Stimulated activated CD4-positive, alpha-beta T cell treated with anti-CD3 and anti-CD28 coated beads, Interleukin-1b, Interleukin-23, amount 100 ng/mL, for 4 hours (primary cell): ENCODE measurements at places on chromosomes 6 and 20.

DNA sequence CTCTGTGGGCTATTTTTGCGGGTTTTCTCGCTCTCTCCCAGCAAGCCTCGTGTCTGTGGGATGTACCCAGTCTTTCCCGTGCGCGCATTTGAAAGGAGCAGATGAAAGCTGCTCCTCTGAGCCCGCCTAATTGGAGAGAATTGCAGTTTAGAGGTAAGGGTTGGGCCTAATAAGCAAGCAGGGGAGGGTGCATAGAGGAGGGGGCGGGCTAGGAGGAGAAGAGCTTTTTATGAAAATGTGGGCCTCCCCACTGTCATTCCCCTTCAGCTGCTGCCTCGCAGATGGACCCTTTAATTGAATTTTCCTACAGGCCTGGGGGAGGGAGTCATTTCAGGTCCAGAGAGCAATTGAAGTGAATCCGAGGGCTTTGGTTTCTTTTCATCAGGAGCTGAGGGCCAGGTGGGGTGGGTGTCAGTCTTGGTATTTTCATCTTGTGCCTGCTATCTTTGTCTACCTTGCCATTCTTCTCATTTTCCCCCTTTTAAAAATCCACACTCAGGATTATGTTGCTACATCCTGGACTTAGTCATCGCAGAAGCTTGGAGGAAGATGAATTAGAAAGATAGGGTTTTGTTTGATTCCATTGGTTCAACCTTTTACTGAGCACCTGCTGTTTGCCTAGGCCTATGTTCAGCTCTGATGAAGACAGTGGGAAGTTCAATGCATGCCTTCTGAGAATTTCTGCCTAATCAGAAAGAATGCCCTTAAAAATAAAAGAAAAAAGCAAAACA, 423.4 kb downstream of the CD83 start:
- no peak for DNase-seq

- no peak for DNase-seq
These were observed 261.4 kb downstream of the ZFAND3 start for GRCh38 chr6:38080889-38081288.

GRCh38 chr6:151999194-151999593, 191.7 kb downstream of the ESR1 start:
- DNase-seq = no peak

DNA sequence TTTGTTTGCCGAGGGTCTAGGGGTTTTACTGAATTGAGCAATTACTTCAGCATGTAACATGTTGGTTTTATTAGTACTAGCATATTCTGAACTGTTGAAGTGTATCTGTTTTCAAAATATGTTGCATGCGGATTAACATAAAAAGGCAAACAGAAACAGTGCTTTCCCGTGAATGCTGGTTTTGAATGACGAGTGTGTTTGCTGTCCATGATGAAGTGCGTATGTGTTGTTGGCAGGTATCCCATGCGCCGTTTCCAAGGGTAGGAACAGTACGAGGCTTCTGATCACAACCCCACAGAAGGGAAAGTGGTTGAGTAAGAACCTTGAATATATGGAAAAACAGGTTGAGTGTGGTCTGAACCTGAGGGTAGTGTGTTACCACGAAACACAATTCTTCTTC, 232.9 kb downstream of the SAMD5 start:
- no peak for DNase-seq

- DNase-seq = no peak
These were observed 115.4 kb downstream of the CFAP61 start for GRCh38 chr20:20167698-20168097.

GRCh38 chr20:51368461-51369211, 173.9 kb downstream of the NFATC2 start:
- no peak for DNase-seq

GRCh38 chr6:15456422-15456821, 206.4 kb downstream of the DTNBP1 start:
- DNase-seq = no peak

DNA sequence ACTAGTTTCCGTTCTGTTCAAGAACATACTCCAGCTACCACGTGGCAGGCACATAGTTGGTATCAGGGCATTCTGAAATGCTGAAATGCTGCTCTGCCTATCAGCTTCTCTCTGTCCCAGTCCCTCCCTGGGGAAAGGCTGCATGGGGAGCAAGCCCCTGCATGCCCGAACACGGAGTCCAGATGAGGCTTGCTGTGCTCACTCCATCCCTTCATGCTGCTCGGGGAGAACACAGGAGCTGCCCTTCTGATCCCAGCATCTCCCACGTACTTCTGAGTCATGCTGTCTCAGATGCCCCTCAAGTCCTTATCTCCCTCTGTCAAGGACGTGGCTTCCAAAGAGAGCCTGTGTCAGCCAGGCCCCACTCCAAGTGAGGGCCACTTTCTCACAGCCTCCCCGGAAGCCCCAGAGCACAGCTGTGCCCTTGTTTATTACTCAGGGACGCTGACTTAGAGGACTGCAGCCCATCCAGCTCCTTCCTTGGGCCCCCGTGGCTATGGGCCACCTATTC, 29.4 kb downstream of the THBS2 start:
- DNase-seq = no peak

DNA sequence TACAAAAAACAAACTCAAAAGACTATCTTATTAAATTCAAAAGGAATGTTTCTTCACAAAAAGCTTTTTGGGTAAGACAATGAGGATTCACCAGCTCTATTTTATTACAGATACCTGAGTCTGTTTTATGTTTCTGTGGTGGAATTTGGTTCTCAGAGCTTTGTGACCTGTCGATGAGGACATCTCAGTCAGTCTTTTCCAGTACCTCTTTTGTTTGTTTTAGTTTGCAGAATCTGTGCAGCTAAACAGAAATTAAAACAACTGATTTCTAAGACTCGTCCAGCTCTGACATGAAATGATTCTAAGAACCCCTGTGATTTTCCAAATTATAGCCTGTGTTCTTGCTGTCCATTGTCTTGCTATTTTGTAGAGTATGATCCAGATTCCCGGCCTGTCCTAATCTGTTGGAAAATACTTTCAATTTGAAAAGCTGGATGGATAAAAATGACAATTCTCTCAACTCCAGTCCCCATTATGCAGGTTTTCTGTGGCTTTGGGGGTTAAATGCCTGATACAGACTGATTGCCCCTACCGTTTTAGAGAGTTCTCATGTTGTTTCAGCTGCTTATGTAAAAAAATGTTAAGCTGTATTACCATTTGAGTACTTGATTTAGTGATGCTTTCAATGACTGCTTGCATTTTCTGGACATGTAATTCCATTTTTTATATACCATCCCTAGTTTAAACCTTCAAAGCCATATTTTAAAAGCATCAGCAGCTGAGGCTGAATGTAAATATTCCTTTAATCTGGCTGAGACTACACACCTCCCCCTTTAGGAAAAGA, 94.2 kb upstream of the TAB2 start:
- DNase-seq = no peak

DNA sequence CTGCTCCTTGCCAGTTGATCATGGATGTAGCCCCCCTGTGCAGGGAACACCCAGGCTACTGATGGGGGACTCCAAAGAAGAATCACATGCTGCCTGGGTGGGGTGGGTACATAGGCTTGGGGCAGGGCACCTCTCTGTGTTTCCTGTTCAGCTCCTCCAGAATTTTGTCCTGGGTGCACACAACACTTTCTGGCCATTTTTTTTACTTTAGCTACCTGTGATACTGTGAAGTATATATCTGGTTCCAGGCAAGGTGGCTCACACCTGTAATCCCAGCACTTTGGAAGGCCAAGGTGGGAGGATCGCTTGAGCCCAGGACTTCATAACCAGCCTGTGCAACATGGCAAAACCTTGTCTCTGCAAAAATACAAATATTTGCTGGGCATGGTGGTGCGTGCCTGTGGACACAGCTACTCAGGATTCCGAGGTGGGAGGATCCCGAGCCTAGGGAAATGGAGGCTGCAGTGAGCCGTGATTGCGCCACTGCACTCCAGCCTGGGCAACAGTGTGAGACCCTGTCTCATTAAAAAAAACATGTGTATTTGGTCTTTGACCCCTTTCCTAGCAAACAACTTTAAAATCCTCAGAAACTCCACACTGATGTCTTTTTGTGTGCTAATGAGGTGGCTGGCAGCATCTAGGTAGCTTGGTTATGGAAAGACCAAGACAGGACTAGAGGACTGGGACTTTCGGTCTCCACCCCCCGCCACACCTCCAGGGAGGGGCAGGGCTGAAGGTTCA, 14.1 kb downstream of the SLC4A11 start:
- DNase-seq = no peak

GRCh38 chr20:50278684-50279531, 88.3 kb downstream of the CEBPB start:
- DNase-seq = no peak

- no peak for DNase-seq
These were observed 13.5 kb upstream of the SNRPC start for GRCh38 chr6:34743625-34744293.

DNA sequence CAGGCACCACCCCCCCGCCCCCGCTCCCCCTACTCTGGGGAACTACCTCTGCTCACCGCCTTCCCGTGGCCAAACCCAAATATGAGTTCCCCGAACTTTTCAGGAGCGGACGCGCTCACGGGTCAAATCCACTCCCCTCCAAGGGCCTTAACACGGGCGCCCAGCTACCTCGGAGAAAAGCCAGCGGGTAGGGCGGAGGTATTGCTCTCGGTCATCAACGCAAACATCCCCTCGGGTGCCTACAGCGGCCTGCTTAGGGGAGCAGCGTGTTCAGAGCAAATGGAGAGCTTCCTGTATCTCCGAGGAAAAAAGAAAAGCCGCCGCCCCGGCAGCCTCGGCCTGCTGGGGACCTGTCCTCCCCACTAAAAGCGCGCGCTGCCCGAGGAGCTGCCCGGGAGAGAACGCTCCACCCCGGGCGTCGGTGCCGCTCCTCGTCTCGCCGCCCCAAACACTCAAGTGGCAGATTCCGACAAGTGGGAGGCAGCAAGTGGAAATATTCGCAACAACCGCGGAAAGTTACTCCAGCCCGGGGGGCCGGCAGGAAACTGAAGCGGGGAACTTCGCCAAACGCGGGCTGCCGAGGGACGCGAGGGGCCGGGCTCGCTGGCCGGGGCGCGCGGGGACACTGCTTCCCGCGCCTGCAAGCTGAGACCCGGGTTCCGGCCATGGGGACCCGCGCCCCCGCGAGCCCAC, 699 bp downstream of the PTPRT start:
- no peak for DNase-seq

DNA sequence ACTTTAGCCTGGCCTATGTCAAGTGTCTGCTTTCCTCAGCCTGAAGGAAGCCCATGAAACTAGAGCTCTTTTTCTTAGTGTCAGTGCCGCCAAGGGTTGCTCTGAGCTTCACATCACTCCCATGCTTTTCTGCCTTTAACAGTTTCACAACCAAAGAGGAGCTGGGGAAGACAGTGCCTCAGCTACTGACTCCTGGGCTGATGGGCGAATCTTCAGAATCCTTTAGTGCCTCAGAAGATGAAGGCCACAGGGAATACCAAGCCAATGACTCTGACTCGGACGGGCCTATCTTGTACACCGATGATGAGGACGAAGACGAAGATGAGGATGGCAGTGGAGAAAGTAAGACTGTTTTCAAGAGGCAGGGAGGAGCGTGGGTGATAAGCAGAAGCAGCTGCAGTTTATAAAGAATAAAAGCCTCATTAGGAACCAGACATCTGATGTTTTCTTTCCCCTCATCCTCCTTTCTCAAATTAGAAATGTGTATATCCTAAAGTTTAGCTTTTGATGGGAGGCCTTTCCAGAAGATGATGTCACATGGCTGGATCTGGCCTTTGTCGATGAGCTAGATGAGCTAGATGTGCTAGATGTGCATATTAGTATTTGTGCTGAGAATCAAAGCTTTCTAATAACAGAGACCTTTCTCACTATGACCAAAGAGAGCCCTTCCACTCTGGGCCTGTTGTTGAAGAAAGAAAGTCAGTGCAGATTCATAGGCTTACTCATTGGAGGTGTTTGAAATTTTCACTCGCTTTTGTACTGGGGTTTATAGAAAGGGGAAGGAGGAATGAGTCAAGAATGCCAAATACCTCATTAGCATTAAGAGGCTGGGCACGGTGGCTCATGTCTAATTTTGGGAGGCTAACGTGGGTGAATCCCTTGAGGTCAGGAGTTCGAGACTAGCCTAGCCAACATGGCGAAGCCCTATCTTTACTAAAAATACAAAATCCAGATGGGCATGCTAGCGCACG, 70.7 kb upstream of the LTV1 start:
- no peak for DNase-seq

GRCh38 chr6:118639054-118639964, 12.1 kb downstream of the CEP85L start:
- no peak for DNase-seq

- no peak for DNase-seq
These were observed 38.6 kb downstream of the FOXP4 start for GRCh38 chr6:41584668-41585205.

- DNase-seq = no peak
These were observed 112.5 kb upstream of the LOC128125822 start for GRCh38 chr6:63459814-63460213.

- DNase-seq = no peak
These were observed 44.2 kb upstream of the TFAP2C start for GRCh38 chr20:56584916-56585315.

GRCh38 chr6:78487401-78487800, 379.9 kb upstream of the IRAK1BP1 start:
- no peak for DNase-seq

GRCh38 chr6:47581591-47581990, 104.0 kb downstream of the CD2AP start:
- no peak for DNase-seq

- DNase-seq = no peak
These were observed 418.7 kb downstream of the CBLN4 start for GRCh38 chr20:55586610-55587009.

- DNase-seq = no peak
These were observed 52.4 kb upstream of the NXT1 start for GRCh38 chr20:23298155-23298554.

- DNase-seq = no peak
These were observed 164.4 kb upstream of the QKI start for GRCh38 chr6:163250116-163250515.

GRCh38 chr6:48417927-48418326, 306.9 kb upstream of the PTCHD4 start:
- DNase-seq = no peak

DNA sequence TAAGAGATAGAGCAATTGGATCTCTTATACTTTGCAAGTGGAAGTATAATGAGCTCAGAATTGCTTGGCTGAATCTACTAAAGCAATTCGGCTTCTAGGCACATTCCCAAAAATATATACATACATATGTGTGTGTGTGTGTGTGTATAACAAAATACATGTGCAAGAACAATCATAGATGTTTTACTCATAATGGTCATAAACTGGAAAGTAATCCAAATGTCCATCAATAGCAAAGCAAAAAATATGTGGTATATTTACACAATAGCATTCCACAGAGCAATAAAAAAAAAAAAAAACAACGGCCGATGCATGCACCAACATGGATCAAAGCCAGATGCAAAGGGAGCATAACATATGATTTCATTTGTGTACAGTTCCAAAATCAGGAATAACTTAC, 707.9 kb downstream of the RFPL4B start:
- DNase-seq = no peak

- DNase-seq = no peak
These were observed 232.4 kb downstream of the SAMD5 start for GRCh38 chr6:147740916-147741315.
